ENCODE measurements at places on chromosomes 11 and 22.
A peak's percentile ranks its signal among the peaks of the same experiment; 100 is the strongest.

GRCh38 chr11:72637926-72638325, 36.3 kb downstream of the PDE2A start:
- peaks cover 15% of the 10 kb centered on the region for H3K27me3 ChIP-seq
- H3K36me3 ChIP-seq = no peaks in the 10 kb centered on the region
- DNase-seq = no peak
- H3K27ac ChIP-seq = no peak overlapping the region

GRCh38 chr22:20173772-20174171, 22.9 kb upstream of the CCDC188 start:
- no peaks in the 10 kb centered on the region for H3K27me3 ChIP-seq
- no peaks in the 10 kb centered on the region for H3K4me1 ChIP-seq
- H3K27ac ChIP-seq = no peak overlapping the region
- no peaks in the 10 kb centered on the region for H3K36me3 ChIP-seq

- no peak for DNase-seq
- H3K4me1 ChIP-seq = no peaks in the 10 kb centered on the region
- H3K36me3 ChIP-seq = peaks cover 37% of the 10 kb centered on the region
Measured at GRCh38 chr22:40406063-40406890, 35.9 kb downstream of the SGSM3 start.

GRCh38 chr11:120340529-120340928, 4.3 kb downstream of the ARHGEF12 start:
- peak overlapping the region; percentile 98 for H3K27ac ChIP-seq
- H3K27me3 ChIP-seq = no peaks in the 10 kb centered on the region
- H3K4me3 ChIP-seq = no peak overlapping the region
- no peaks in the 10 kb centered on the region for H3K4me1 ChIP-seq

DNA sequence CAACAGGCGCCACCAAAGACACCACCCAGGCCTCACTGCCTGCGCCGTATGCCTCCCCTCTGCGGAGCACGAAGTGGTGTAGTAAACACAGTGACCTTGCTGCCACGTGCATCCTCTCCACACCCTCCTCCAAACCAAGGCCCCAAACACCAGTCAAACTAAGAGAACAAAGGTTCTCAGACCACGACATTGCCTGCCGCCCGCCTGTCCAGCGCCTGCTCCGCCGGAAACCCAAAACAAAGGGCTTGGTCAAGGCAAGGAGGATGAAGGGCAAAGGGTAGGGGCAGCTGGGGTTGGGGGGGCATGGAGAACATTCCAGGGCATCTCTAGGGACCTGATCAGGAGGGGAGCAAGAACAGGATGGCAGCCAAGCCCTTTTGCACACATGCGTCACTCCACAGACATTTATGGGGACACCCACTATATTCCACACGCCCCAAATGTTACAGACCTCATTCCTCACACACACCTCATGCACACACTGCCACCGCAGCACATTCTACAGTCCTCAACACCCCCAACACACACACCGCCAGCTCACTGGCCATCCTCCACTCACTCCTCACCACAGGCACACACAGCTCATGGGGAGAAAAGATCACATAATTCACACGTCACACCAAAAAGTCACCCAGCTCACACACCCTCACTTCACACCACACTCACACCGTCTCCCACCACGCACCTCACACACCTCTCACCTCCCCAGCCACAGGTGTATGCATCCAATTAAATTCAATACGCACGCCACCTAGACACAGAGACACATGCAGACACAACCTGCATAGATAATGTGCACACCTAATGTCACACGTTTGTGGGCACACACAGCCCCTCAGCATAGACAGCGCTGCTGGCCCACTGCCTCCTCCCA, 34.5 kb downstream of the PDE2A start:
- H3K4me3 ChIP-seq = peak overlapping the region; percentile 38
- no peak for DNase-seq
- peaks cover 15% of the 10 kb centered on the region for H3K27me3 ChIP-seq
- H3K27ac ChIP-seq = no peak overlapping the region

GRCh38 chr22:47016631-47017030, 254.2 kb downstream of the TBC1D22A start:
- DNase-seq = peak; percentile 75
- peaks cover 2% of the 10 kb centered on the region for H3K4me1 ChIP-seq
- no peak overlapping the region for H3K27ac ChIP-seq
- H3K4me3 ChIP-seq = no peak overlapping the region

GRCh38 chr22:33519974-33520903, 400.0 kb downstream of the LARGE1 start:
- DNase-seq = no peak
- H3K36me3 ChIP-seq = no peaks in the 10 kb centered on the region
- no peaks in the 10 kb centered on the region for H3K27me3 ChIP-seq
- peaks cover 13% of the 10 kb centered on the region for H3K4me1 ChIP-seq
- H3K27ac ChIP-seq = no peak overlapping the region

DNA sequence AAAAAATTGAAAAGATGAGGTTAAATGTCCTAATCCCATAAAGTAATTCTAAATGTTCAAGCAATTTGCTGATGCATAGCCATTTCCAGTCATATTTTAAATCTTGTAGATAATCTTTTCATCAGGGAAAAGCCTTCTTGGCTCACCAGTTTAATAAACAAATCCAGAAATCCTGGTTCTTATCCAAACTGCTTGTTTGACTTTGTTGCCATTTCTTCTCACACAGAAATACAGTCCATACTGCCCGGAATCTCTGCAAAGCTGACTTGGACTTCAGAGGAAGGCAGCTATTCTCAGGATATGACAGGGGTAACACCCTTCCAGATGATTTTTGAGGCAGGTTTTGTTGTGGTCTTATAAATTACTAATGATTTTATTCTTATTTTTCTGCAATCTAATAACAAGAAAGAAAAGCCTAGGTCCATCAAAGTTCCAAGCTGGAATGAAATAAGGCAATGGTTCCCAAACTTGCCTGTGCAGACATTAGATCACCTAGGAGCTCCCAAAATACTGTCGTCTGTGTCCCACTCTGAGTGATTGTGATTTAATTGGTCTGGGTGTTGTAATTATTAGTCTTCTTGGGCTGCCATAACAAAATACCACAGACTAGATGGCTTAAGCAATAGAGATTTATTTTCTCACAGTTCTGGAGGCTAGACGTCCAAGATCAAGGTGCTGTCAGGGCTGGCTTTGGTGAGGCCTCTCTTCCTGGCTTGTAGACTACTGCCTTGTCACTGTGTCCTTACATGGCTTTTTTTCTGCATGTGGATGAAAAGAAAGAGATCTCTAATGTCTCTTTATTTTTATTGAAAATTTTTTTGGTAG, 55.1 kb upstream of the RCE1 start:
- H3K4me1 ChIP-seq = no peaks in the 10 kb centered on the region
- H3K4me3 ChIP-seq = no peak overlapping the region
- DNase-seq = no peak
- no peak overlapping the region for H3K27ac ChIP-seq
- no peaks in the 10 kb centered on the region for H3K36me3 ChIP-seq

Data from kidney (tissue), 22 donors.